ENCODE measurements at places on chromosomes 2 and 18.

DNA sequence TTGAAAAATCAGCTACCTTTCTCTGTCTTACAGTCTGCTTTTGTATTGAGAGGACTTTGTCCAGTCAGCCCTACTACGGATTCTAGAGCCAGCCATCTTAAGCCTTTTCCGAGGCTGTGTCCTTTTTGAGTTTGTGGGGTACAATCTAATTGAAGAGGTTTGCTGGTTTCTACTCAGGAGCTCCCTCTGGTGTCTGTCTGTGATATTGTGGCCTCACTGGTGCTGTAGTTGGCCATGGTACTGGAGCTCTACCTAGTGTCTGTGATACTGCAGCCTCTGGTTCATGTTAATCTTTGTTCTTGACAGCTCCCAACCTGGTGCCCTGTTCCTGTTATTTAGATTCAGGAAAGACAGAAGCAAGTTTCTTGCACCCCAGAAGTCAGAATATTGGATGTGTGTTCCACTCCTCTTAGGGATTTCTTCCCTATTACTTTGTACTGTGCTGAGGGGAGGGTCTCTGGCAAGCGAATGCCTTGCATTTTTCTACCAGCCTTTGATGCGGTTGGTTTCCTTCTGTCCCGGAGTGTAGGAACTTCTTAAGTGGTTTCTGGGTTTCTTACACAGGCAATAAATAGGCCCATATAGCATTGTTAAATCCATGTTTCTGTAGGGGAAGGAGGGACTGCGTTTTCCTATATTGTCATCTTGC is 78.5 kb downstream of the ACSL3 start:
- peak; percentile 47 for DNase-seq

GRCh38 chr2:239267288-239267951 is 133.4 kb downstream of the HDAC4 start:
- no peak for DNase-seq

- DNase-seq = no peak
Observed at GRCh38 chr18:45654677-45655076, 39.4 kb downstream of the SLC14A2 start.

GRCh38 chr2:1591461-1591770 is 152.9 kb downstream of the PXDN start:
- no peak for DNase-seq

DNA sequence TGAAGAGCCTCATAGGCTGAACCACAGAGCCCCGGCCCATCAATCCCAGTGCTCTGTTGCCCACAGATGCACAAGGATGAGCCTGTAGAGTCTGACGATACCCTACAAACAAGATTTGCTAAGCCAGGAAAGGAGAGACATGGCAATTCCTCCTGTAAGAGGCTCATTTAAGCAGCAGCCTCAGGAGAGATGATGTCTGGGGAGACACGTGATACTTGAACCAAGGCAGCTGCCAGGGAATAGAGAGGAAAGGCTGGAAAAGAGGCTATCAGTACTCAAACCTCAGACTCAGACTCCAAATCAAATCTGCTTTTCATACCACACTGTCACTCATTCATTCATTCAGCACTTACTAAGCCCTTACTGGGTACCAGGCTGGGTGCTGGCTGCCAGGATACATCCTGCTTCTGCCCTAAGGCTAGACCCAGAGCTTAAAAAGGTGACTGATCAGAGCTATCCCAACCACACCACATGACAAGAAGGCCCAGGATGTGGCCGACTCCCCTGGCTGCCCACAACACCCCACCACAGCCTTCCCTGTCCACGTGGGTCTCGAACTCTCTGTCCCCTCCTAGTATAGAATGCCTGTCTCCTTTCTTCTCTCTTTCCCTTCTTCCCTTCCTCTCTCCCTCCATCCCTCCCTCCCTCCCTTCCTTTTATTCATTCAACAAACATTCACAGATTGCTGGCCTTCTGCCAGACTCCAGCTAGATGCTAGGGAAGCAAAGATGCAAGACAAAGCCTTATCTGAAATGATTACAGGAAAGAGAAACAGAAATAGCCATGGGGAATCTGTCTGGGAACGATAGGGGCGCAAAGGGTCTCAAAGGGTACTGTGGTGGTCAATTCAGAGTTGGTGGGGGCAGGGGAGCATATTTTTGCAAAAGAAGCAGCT is 23.4 kb upstream of the KCNK3 start:
- no peak for DNase-seq
